ENCODE measurements at places on chromosomes 7 and 10.

GRCh38 chr10:118970770-118971169 lies 58.7 kb upstream of the NANOS1 start:
- DNase-seq, result no peak

- DNase-seq, result no peak
These were observed 51.6 kb downstream of the HBP1 start for GRCh38 chr7:107220356-107220755.

- peak; percentile 52 for DNase-seq
These were observed 64.8 kb upstream of the VIPR2 start for GRCh38 chr7:159209429-159209828.

- DNase-seq, result no peak
These were observed 7.4 kb downstream of the KEL start for GRCh38 chr7:142954680-142955268.

DNA sequence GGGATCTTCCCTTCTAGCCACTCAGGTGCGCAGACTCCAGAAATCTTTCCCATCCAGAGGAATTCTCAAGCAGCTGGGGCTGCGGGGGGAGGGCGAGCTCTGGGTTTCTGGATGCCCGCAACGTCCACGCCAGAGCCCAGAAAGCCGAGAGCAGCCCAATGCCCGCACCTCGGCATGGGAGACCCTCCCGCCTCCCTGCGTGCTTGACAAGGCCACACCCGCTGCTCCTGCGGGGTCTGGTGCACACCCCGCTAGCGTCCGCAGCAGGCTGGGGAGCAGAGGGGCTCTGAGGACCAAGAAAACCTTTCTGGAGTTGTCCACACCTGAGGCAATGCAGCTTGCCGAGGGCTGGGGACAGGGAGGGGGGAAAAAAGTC lies 66.2 kb downstream of the SLC29A4 start:
- no peak for DNase-seq

DNA sequence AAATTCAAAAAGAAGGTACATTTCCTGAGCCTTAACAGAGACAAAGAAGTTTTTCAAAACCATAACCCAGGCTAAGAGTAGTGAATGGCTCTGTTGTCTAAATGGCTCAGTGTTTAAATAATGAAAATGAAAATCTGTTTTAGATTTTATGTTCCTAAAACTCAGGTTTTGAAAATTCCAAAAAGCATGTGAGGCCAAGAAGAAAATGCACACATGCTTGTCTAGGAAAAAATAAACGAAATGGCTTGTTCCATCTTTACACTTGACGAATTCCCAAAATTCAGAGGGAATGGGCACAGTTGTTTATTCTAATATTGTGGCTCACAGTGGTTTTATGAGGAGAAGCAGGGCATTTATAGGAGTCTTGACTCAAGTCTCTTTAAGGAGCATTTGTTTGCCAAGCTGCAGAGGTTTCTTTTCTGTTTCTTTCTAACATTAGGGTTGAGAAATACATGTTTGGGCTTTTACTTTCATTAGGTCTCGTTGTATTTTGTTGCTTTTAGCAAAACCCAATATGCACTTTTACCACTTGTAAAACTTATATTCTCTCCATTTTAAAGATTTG lies 527.6 kb upstream of the ANKRD30A start:
- no peak for DNase-seq

GRCh38 chr7:22578007-22578733 lies 78.2 kb upstream of the STEAP1B start:
- no peak for DNase-seq
